ENCODE measurements at places on chromosomes 2 and 18. TPM values are rescaled to one million over a fixed set of nuclear protein-coding genes. Genes with fewer than 3 reads are reported as not detected.

Gene FEV
- not detected for total RNA-seq

Gene CYP26B1
- 3.7 TPM for total RNA-seq

Gene GTF2A1L
- total RNA-seq, result 1.7 TPM

Gene IGFBP5
- total RNA-seq, result 34.9 TPM

Gene ASB18
- total RNA-seq, result not detected

Gene ZNF236
- total RNA-seq, result 18.9 TPM

Gene IL36B
- not detected for total RNA-seq

Gene MRO
- 0.74 TPM for total RNA-seq

Gene CAVIN2
- total RNA-seq, result 6.9 TPM

Gene FOXD4L1
- total RNA-seq, result 0.25 TPM

Gene DNMT3A
- total RNA-seq, result 39.8 TPM

Gene HDAC4
- total RNA-seq, result 24.1 TPM

Gene C2orf81
- total RNA-seq, result 1.2 TPM

Gene PRKAG3
- not detected for total RNA-seq

Gene FAM228B
- total RNA-seq, result 71.8 TPM

Gene CRYBA2
- total RNA-seq, result not detected

Gene BOLL
- total RNA-seq, result not detected

Gene GNAL
- total RNA-seq, result 80.6 TPM

Gene SEPTIN10
- total RNA-seq, result 56.3 TPM

Gene UGT1A5
- total RNA-seq, result not detected

Gene DYNAP
- total RNA-seq, result not detected

Gene SOWAHC
- 30.2 TPM for total RNA-seq

Gene GATA6
- 0.25 TPM for total RNA-seq

Gene FRZB
- total RNA-seq, result 14.3 TPM

Gene HMSD
- 0.25 TPM for total RNA-seq

Gene DNER
- total RNA-seq, result 75.7 TPM

Gene TMEM247
- total RNA-seq, result not detected

Gene SP110
- 1.2 TPM for total RNA-seq

Gene ODC1
- total RNA-seq, result 136 TPM

Gene MYOM1
- total RNA-seq, result 1.5 TPM

Gene MRPL33
- 68.1 TPM for total RNA-seq

Gene SPDYA
- total RNA-seq, result 1.5 TPM

Gene SH3RF3
- total RNA-seq, result 14.8 TPM

Gene ACTR2
- total RNA-seq, result 123 TPM

Gene POTEI
- under 0.01 TPM for total RNA-seq

Gene PJVK
- 4.2 TPM for total RNA-seq

Gene SP140
- total RNA-seq, result 0.49 TPM

Gene ATOH8
- total RNA-seq, result 1.7 TPM
